ENCODE measurements at places on chromosomes 16 and 17. TPM values are rescaled to one million over a fixed set of nuclear protein-coding genes. Genes with fewer than 3 reads are reported as not detected.

GRCh38 chr16:5851393-5851982, 753.9 kb upstream of the EEF2KMT start:
- DNase-seq, result no peak

GRCh38 chr16:2467528-2468232, 3.4 kb upstream of the NTN3 start:
- no peak for DNase-seq

DNA sequence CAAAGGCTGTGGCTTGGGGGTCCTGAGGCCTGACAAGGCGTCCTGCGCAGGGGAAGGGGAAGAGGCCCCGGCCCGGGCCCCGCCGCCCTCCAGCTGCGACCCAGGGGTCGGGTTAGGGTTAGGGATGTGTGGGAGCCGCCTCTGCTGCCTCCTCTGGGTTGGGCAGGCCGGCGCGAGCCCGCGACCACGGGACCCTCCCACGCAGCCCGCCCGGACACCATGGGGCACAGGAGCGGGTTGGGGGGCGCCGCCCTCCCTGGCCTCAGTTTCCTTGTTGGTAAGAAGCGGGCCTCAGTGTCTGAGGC, 386 bp downstream of the CIAO3 start:
- no peak for DNase-seq

Gene CCL7
- not detected for total RNA-seq

DNA sequence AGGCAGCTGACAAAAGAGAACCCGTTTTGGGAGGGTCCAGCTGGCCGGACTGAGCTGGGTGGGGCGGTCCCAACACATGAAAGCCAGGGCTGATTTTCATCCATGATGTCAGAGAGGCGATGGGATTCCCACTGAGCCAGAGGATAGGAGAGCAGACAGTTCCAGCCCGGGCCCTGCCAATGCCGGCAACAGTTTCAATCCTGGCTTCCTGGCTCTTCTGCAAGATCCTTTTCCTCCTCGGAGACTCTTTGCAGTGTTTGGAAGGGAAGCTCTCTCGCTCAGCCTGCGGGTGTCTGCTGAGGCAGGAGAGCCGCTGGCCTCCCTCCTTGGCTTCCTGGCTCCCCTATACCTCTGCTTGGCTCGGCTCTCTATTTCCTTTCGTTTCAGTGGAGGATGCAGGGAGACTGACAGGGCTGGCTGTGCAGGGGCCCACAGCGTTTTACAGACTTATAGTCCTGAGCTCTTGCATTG, 145.5 kb upstream of the SOX9 start:
- DNase-seq, result no peak

Gene MIS12
- 46.3 TPM for total RNA-seq

All from spleen (tissue), 13 donors.